ENCODE measurements at places on chromosomes 2 and 18. TPM values are rescaled to one million over a fixed set of nuclear protein-coding genes. Genes with fewer than 3 reads are reported as not detected.

ERMN gene
- total RNA-seq = not detected

CNTNAP5 gene
- total RNA-seq = not detected

B3GNT7 gene
- 1.3 TPM for total RNA-seq

MAB21L4 gene
- total RNA-seq = not detected
